ENCODE measurements at places on chromosomes 13 and 19.

GRCh38 chr13:62431852-62432251 lies 1016.2 kb upstream of the PCDH20 start:
- DNase-seq, result no peak

DNA sequence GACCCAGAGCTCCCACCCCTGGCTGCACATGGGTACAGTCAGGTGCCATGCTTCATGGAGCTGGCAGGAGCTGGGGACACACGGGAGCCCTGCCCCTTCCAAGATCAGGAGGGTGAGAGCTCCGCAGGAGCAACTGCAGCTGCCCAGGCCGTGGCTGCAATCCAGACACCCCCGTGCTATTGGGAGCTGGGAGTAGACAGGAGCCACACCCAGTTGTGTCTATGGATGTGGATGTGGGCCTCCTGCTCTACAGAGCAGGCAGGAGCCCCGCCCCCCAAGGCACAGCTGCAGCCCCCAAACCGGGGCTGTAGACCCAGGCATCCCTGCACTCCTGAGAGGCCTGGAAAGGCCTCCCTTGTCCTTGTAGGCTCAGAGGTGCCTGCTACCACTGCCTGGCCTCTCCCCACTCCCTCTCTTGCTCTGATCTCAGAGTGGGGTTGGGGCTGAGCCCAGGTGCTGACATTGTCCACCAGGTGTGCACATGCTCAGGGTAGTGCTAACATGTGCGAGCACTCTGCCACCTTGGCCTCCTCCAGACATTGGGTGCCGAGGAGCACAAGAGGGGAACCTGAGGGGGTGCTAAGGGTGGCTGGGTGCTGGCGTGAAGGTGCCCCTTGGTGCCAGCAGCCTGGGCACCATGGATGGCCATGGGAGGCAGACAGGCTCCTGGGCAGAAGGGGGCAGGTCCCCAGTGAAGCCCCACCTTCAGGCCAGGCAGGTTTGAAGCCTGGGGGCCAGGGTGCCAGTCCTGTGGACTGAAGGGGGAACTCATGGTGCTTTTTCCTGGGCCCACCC lies 8.0 kb upstream of the BAX start:
- no peak for DNase-seq

- no peak for DNase-seq
These were observed 63.7 kb upstream of the NPAS1 start for GRCh38 chr19:46955813-46956371.

DNA sequence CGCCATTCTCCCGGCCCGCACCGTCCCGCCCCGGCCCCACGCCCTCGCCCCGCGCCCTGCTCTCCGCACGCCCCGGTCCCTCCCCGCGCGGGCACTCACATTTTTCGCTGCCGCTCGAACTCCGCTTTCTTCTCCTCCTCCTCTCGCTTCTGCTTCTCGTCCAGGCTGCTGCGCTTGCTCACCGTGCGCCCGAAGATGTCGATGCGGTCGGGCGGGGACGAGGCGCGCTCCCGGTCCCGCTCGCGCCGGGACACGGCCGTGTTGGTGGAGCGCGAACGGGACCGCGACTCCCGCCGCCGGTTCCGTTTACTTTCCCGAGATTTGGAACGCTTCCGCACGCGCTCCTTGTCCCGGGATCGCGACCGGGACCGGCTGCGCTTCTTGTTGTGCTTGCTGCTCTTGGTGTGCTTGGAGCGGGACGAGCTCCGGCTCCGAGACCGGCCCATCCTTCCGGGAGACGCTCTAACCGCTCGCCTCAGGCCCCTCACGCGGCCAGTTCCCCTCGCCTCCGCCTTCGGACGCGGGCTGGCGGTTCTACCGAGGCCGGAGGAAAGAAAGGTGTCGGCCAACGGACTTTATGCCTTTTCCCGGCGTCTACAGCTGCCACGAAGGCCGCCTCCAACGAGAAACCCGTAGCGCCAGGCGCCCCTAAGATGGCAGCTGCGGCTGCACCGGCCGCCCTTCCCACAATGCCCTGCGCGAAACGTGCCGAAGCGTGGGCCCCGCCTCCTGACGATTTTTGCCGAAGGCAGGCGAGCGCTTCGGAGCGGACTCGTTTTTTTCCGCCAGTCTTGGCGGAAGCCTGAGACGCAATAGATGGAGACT lies at the start of gene ARGLU1:
Gene ARGLU1 (minus strand): TSS at position 664 of the 825 bp plus-strand sequence. CDS start 218 bp downstream, at position 446.
- DNase-seq, result peak; percentile 92

DNA sequence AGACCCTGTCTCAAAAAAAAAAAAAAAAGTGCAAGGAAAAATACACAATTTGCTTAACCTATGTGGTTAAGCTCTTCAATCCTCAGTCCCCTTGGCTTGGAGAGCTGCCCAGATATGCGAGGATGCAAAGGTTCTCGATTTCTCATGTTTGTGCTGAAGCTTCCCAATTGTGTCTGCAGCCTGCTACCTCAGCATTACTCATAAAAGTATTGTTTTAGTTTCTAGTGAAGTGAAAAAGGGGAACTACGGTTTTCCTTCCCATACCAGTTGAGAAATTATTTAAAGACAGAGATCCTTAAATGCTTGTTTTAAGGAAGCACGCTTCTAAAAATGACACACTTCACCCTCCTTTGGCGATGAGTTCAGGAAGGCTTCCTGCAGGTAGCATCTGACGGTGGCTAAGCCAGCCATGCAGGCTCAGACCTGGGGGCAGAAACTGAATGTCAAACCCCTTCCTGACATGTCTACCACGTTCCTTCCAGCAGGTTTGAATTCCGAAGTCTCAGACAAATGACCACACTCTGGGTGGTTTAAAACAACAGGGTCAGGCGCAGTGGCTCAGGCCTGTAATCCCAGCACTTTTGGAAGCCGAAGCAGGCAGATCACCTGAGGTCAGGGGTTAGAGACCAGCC lies 47.9 kb downstream of the RUBCNL start:
- no peak for DNase-seq

DNA sequence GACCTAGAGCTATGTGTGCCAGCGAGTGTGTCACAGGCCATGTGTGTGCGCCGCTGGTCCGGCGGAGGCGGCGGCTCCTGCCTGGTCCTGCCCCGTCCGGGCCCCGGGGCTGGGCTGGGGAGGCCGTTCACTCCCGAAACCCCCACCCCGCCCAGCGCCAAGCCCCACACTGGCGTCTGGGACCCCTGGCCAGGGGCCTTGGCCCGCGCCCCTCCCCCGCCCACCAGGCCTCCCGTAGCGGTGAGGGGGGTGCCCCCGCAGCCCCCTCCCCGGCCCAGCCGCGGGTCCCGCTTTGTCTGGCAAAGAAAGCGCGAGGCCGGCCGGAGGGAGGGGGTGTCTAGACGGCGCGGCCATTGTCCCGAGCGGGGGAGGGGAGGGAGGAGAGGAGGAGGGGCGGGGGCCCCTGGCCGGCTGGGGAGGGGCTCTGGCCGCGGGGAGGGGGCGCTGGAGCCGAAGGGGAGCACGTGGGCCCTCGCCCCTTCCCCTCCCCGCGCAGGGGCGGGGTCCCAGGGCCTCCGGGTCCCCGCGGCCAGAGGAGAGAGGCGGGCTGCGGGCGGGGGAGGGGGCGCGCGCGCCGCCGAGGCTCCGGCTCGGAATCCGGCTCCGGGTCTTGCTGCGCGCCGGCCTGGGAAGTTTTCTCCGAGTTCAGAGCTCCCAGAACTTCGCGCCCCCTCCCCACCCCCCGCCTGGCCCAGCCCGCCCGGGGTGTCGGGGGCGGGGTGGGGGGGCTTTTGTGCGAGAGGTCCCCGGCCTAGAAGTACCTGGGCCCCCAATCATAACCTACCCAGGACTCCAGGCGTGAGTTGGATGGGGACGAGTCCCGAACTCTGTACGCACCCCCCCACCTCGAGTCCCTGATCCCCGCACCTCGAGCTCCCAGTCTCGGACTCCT lies 888 bp downstream of the NOTCH3 start:
- no peak for DNase-seq

- no peak for DNase-seq
These were observed 8.2 kb upstream of the SIAH3 start for GRCh38 chr13:45859705-45860104.

GRCh38 chr19:8081569-8082550 lies 29.3 kb downstream of the CCL25 start:
- no peak for DNase-seq

GRCh38 chr19:9078651-9079050 lies 8.2 kb upstream of the OR1M1 start:
- DNase-seq, result no peak

GRCh38 chr19:29529646-29530539 lies 4.1 kb downstream of the VSTM2B start:
- no peak for DNase-seq

DNA sequence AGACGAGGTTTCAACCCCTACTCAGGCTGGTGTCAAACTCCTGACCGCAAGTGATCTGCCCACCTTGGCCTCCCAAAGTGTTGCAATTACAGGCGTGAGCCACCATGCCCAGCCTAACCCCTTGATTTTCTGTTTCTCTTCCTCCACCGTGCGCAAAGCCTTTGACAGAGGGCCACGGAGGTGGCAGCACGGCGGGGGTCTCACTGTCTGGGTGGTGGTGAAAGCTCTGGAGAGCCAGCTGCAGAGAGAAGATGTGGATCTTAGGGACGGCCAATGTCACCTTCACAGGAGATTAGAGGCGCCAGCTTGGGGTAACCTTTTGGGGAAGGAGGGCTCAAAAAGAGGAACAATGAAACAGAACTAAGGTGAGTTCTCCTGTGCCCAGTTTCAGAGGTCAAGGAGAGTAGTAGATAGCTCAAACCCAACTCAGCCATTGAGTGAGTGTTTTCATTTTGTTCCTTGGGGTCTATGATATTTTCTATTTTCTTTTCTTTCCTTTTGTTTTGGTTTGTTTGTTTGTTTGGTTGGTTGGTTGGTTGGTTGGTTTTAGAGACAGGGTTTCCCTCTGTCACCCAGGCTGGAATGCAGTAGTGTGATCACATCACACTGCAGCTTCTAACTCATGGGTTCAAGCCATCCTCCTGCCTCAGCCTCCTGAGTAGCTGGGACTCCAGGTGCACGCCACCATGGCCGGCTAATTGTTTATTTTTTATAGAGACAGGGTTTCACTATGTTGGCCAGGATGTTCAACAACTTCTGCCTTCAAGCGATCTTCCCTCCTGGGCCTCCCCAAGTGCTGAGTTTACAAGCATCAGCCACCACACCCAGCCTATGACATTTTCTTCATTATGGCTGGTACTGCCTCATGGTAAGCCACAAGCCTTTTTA lies 37.7 kb downstream of the GPR42 start:
- no peak for DNase-seq

DNA sequence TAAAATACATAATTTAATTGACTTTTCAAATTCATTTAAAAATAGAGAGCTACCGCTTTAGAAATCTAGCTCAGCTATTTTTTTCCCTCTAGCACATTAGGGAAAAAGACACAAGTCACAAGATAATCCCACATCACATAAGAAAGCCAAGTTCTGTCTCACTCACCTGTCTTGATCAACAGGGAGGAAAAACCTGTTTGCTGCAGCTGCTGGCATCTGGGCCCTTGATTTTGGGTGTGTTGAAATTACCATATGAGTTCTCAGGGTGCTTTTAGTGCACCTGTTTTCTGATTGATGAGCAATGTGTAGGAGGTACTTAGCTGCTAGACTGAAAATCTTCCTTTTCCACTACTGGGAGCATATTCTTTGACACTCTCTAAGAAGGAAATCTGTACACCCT lies 53.8 kb downstream of the ZDHHC20 start:
- no peak for DNase-seq

- no peak for DNase-seq
These were observed 407 bp downstream of the RAB3A start for GRCh38 chr19:18203408-18203862.

- no peak for DNase-seq
These were observed 387.8 kb upstream of the GPC6 start for GRCh38 chr13:92838786-92839185.

DNA sequence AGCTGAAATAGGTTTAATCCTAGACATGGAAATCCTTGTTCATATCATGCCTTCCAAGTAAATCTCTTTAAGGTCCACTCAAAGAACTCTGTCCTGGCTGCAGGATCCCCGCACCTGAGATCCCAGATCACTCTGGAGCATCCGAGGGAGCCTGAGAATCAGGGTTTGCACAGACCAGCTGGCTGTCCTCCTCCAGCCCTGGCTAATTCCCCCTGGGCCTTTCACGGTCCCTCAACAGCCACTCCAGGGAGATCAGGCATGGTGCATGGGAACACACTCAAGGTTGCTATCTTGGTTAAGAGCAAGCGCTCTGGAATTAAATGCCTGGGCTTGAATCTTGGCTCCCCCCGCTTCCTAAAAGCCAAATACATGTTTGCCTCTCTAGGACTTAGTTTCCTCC lies 130.8 kb downstream of the IRS2 start:
- DNase-seq, result no peak

Measured in stimulated activated CD8-positive, alpha-beta memory T cell treated with anti-CD3 and anti-CD28 coated beads, Interleukin-7, amount 100 ng/mL, for 4 hours (primary cell).